ENCODE measurements at places on chromosomes 2 and 18. TPM values are rescaled to one million over a fixed set of nuclear protein-coding genes. Genes with fewer than 3 reads are reported as not detected.

Gene DSC1
- not detected for total RNA-seq

Gene SERPINB13
- not detected for total RNA-seq

Gene DYSF
- total RNA-seq = 6.3 TPM

Gene ANTXR1
- 132 TPM for total RNA-seq

Gene TEKT4
- not detected for total RNA-seq

Gene CHST9
- total RNA-seq = not detected

Gene SANBR
- 1.8 TPM for total RNA-seq

Gene FAM110C
- total RNA-seq = not detected

Gene LRP2
- total RNA-seq = not detected

Gene OTOS
- total RNA-seq = not detected

Gene DLGAP1
- 0.65 TPM for total RNA-seq

Gene MAL
- not detected for total RNA-seq

Gene OR6B2
- total RNA-seq = not detected

Gene SCRN3
- 25.1 TPM for total RNA-seq

Gene MYL1
- not detected for total RNA-seq

Gene GPR155
- total RNA-seq = 6.0 TPM

Gene MEIS1
- 12.3 TPM for total RNA-seq

Gene LHCGR
- total RNA-seq = not detected

Gene GCFC2
- 27.1 TPM for total RNA-seq

Gene NEU2
- total RNA-seq = not detected

Gene KIF3C
- 10.0 TPM for total RNA-seq

Gene ADI1
- total RNA-seq = 68.1 TPM

Gene ASIC4
- total RNA-seq = not detected

Gene ALLC
- not detected for total RNA-seq

Gene LIPG
- 32.9 TPM for total RNA-seq

Gene CDH7
- not detected for total RNA-seq

Gene C2orf78
- total RNA-seq = not detected

Gene TRPM8
- total RNA-seq = not detected

Gene SH3RF3
- 8.4 TPM for total RNA-seq

Gene GLI2
- total RNA-seq = 6.6 TPM

Gene PFN4
- total RNA-seq = not detected

Gene ATOH8
- 129 TPM for total RNA-seq

Gene SRD5A2
- total RNA-seq = not detected

Gene DNER
- 14.1 TPM for total RNA-seq

Gene OST4
- 558 TPM for total RNA-seq

Gene GKN2
- not detected for total RNA-seq

Gene GPN1
- total RNA-seq = 21.9 TPM

Gene ALPI
- not detected for total RNA-seq

Gene SERPINB10
- total RNA-seq = not detected

Gene RAB27B
- 1.8 TPM for total RNA-seq

Gene RIT2
- not detected for total RNA-seq

Gene EMX1
- not detected for total RNA-seq

Gene IMPA2
- total RNA-seq = 9.9 TPM

Gene ALK
- not detected for total RNA-seq

Gene LOXHD1
- not detected for total RNA-seq

Gene TUBB8B
- total RNA-seq = not detected

Gene THADA
- 15.4 TPM for total RNA-seq

Gene MRO
- 3.1 TPM for total RNA-seq

Gene ITGB6
- not detected for total RNA-seq

Gene TLX2
- not detected for total RNA-seq

Gene IL37
- not detected for total RNA-seq

Gene UCN
- total RNA-seq = 4.5 TPM
